ENCODE measurements at places on chromosomes 2 and 18. TPM values are rescaled to one million over a fixed set of nuclear protein-coding genes. Genes with fewer than 3 reads are reported as not detected.

DNA sequence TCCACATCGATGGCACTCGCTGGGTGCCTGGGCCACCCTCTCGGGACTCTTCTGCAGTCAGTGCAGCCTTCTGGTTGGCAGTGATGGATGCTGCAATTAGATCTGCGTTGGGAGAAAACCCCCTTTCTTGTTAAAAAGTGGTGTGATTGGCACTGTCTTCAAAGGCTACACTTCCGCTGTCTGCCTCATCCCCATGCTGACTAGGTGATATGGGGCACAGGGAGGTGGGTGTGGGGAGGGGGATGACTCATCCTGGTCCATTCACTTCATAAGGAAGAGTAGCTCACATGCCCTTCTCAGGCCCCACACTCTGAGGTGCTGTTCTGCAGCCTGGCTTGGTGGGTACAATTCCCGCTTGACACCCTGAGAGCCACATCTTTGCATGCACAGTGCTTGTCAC is 77.4 kb downstream of the THNSL2 start:
- no peak overlapping the region for H3K27ac ChIP-seq
- H3K4me1 ChIP-seq = no peaks in the 10 kb centered on the region

DNA sequence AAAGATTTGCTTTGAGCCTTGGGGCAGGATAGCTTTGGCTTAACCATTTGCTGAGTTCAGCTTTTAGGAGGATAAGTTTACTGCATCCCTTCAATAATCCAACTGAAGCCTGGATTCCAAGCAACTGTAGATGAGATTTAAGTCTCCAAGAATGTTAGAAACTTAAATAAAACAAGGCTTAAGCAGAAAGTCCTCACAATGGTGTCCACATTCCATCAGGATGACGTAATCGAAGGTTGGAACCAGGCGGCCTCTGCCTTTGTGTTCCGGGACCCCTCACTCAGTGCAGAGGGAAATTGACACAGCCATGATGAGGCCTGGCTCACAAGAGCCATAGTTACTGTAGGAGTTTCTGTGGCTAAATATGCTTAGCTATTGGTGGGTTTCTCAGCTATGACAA is 260.4 kb downstream of the LPIN1 start:
- H3K4me1 ChIP-seq = no peaks in the 10 kb centered on the region
- no peak overlapping the region for H3K27ac ChIP-seq
- H3K36me3 ChIP-seq = no peaks in the 10 kb centered on the region
- DNase-seq = no peak

DNA sequence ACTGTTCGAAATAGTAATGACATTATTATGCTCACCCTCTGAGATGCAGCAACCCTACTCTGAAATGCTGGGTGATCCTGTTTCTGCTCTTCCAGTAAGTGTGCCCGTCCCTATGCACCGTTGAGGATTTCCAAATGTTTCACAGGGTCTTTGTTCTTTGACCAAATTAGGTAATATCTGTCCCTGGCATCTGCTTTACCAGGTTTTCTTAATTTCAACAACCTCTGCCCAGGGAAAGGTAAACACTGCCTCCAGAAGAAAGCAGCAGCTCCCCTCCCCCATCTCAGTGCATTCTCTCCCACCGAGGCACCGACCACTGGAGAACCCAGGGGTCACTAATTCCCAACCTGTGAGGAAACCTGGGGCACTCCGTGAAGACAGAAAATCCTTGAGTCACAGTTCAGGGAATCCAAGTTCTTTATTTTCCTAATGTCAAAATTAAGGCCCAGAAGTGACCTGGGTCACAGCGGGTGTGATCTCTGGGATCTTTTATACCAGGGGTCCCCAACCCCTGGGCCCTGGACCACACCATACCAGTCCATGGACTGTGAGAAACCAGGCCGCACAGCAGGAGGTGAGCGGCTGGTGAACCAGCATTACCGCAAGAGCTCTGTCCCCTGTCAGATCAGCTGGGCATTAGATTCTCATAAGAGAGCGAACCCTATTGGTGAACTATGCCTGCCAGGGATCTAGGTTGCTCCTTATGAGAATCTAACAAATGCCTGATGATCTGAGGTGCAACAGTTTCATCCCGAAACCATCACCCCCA is 1.2 kb upstream of the GRB14 start:
- no peak overlapping the region for H3K4me3 ChIP-seq
- no peaks in the 10 kb centered on the region for H3K36me3 ChIP-seq
- no peaks in the 10 kb centered on the region for H3K27me3 ChIP-seq
- peaks cover 5% of the 10 kb centered on the region for H3K4me1 ChIP-seq

DNA sequence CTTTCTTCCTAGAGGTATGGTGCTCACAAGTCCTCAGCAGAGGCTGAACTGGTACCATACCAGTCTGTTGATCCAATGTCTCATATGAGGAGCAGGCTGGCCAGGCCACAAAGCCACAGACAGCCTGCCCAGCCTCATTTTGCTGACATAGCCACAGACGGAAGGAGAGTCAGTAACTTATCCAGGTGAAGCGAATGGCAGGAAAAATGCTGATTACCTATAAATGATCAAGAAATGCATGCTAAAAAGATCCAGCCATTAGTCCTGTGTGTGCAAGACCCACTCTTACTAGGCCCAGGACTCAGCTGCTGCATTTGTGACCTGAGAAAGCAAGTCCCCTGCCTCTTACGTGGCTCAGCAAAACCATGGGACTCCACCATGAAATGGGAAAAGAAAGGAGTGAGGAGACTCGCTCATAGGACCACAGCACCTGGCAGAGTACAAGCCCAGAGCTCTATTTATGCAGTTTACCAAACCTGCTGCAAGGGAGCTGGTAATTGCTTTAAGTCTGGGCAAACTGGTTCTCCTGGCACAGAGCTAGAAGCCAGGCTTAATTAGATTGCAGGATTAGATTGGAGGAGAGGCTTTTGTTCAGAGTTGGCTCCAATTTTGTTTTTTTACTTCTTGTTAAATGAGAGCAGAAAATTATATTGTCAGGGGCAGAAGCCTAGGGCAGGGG is 19.0 kb downstream of the RHOB start:
- H3K4me3 ChIP-seq = no peak overlapping the region
- peak overlapping the region; percentile 45 for H3K27ac ChIP-seq
- DNase-seq = peak; percentile 80
- H3K36me3 ChIP-seq = no peaks in the 10 kb centered on the region
- no peaks in the 10 kb centered on the region for H3K27me3 ChIP-seq
- H3K4me1 ChIP-seq = peaks cover 28% of the 10 kb centered on the region

- H3K27ac ChIP-seq = no peak overlapping the region
- H3K4me3 ChIP-seq = no peak overlapping the region
- H3K27me3 ChIP-seq = no peaks in the 10 kb centered on the region
Observed at GRCh38 chr18:79547413-79548076, 132.1 kb upstream of the CTDP1 start.

DNA sequence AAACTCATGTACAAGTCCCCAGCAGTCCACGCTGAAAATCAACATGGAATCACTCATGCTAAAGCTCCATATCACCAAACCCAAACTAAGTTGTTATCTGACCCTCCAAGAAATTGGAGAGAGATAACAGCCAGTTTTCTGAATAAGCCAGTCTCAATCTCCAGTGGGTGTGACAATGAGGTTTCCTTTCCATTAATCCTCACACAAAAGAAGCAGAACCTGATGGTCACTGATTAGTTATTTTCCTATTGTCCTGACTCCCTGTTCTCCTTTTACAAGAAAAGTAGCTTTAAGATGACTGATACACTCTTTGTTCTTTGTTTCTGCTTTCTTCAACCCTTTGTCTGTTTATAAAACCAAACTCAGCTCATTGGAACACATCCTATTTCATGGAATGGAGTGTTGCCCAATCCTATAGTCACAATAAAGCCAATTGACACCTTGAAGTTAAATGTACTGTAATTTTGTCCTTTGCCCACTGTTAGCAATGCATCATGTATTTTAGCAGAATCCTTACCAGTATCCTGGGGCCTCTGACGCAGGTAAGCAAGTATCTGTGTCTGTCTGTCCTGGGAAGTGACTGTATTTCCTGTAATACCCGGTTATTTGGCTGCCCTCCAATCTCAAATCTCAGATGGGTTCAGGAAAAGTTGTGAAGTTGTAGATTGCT is 30.6 kb upstream of the SH3RF3 start:
- no peaks in the 10 kb centered on the region for H3K36me3 ChIP-seq
- H3K27me3 ChIP-seq = no peaks in the 10 kb centered on the region
- DNase-seq = no peak
- H3K4me3 ChIP-seq = no peak overlapping the region
- H3K4me1 ChIP-seq = no peaks in the 10 kb centered on the region

DNA sequence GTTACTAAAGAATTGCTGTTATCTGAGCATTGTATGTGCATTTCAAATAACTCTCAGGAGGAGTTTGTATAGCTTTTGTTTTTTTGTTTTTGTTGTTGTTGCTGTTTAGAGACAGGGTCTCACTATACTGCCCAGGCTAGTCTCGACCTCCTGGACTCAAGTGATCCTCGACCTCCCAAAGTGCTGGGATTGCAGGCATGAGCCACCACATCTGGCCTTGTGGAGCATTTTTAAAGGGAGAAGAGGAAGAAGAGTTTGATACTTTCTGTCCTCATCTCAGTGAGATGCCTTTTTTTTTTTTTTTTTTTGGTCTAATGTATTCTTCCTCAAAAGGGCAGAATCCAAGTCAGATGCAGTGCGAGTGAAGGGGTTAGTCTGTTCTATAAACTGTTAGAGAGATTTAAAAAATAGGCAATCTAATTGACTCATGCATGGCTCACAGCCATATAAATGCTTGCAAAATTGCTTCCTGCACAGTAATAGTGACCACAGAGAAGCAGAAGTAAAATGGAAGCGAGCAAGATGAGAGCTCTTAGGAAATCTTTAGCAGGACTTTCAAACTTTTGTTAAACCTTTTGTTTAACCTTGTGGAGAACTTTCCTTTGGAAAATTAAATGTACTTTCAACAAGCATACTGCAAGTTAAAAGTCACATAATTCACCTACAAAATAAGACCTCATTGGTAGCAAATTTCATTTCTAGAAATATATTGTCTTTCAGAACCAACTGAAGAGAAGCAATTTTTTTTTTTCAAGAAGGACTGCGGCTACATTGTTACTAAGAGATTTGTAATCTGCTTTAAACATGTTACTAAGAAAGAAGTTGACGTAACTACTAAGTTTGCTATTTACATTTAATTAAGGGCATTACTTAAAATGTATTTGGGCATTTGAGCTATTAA is 52.3 kb upstream of the ROCK1 start:
- H3K4me3 ChIP-seq = no peak overlapping the region
- no peaks in the 10 kb centered on the region for H3K27me3 ChIP-seq
- no peak overlapping the region for H3K27ac ChIP-seq
- H3K4me1 ChIP-seq = peaks cover 13% of the 10 kb centered on the region
- no peak for DNase-seq

DNA sequence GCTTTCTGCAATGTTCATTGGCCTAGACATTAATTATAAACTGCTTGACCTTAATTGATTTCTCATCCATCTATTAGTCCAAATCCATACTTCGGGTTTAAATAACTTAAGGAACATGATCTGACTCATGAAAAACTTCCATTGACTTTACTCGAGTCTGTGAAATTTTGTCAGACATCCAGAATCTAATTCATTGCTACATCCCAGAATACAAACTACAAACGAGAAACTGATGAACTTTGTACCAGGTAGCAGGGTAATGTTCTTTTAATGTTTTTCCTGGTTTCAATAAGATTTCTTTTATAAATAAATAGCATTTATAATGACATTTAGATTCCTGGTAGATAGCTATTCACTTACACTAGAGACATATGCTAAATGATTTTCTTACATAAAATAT is 36.0 kb upstream of the IKZF2 start:
- no peaks in the 10 kb centered on the region for H3K4me1 ChIP-seq
- no peaks in the 10 kb centered on the region for H3K36me3 ChIP-seq
- no peaks in the 10 kb centered on the region for H3K27me3 ChIP-seq
- no peak overlapping the region for H3K4me3 ChIP-seq

DNA sequence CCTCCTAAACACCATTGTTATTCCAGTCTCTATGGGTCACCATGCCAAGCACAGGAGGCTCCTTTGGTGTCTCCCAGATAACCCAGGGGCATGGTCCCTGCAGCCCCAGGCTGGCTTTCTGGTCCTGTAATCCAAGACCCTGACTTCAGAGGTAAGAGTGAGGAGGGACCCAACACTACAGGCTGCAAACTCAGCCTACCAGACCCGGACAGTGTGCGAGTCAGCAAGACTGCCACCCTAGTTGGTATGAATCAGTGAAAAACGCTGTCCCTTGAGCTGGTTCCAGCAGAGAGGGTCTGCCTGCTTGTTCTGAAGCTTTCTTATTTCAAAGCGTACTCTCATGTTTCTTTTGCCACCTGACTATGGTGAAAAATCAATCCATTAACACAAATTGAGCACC is 47.6 kb upstream of the ZFP36L2 start:
- no peak overlapping the region for H3K4me3 ChIP-seq
- peak overlapping the region; percentile 75 for H3K27ac ChIP-seq
- no peaks in the 10 kb centered on the region for H3K27me3 ChIP-seq
- H3K36me3 ChIP-seq = no peaks in the 10 kb centered on the region
- no peak for DNase-seq

GRCh38 chr2:23651187-23652080 is 266.5 kb downstream of the KLHL29 start:
- no peaks in the 10 kb centered on the region for H3K36me3 ChIP-seq
- H3K4me1 ChIP-seq = no peaks in the 10 kb centered on the region
- H3K4me3 ChIP-seq = no peak overlapping the region
- DNase-seq = no peak

DNA sequence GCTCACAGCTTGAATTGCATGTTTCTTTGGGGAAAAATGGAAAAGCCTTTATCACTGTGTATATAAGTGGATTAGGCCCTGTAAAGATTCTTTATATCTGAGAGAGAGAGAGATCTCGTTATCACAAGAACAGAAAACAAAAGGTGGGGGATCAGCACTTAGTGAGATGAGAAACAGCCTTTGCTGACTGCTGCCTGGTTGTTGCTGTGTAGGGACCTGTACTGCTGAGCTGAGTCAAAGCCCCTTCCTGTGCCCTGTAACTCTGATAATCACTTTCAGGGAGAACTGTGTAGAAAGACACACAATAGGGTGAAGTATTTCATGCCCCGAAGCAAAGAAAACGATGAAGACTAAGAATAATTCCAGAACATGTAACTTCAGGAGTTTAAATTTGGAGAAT is 30.6 kb upstream of the FAM237A start:
- no peak for DNase-seq
- H3K27ac ChIP-seq = no peak overlapping the region
- H3K4me3 ChIP-seq = no peak overlapping the region

Gene CDH7
- total RNA-seq = not detected

Gene TRABD2A
- 5.4 TPM for total RNA-seq

Gene GAREM1
- 15.7 TPM for total RNA-seq

Gene MAP2
- total RNA-seq = 15.5 TPM

Gene CRYGD
- total RNA-seq = not detected
